Esophagus squamous epithelium (tissue), 5 donors: ENCODE measurements at places on chromosomes 6 and 20. TPM values are rescaled to one million over a fixed set of nuclear protein-coding genes. Genes with fewer than 3 reads are reported as not detected.

THBS2 gene
- total RNA-seq: 26.1 TPM

EYA4 gene
- 0.09 TPM for total RNA-seq

- DNase-seq: no peak
Measured at GRCh38 chr6:14142063-14142450, 24.5 kb downstream of the CD83 start.

GRCh38 chr20:36391456-36391855 lies 85.3 kb downstream of the DLGAP4 start:
- no peak for DNase-seq

GRCh38 chr6:90113389-90113788 lies 183.3 kb downstream of the BACH2 start:
- no peak for DNase-seq

DNA sequence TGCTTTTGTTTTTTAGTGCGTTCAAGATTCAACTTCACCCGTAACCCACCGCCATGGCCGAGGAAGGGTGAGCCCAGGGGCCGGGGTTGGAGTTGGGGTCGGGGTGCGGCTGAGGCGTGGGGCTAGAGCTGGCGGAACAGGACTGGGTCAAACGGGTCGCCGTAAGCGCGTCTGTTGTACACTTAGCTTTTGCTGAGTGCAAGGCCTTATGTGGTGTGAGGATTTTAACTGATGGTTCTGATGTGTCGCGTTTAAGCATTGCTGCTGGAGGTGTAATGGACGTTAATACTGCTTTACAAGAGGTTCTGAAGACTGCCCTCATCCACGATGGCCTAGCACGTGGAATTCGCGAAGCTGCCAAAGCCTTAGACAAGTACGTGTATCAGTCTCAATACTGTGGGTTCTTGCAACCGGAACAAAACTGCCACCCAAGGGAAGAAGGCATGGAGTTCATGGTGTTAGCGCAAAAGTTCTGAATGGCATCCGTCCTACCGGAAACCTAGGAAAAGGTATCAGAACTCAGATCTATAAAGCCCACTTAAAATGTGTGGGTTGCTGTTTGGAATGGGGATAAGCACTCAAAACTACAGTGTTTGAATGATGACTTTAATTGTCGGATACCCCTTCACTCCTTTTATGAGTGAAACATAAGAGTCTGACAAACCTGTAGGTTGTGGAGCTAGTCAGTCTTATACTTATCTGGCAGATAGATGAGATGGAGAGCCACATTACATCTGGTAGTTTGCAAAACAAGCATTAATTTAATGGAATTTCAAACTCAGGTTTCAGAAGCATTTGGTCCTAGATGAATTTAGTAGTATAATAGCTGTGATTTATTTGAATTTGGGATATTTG lies 574 bp downstream of the RPS12 start:
- DNase-seq: peak; percentile 56

- no peak for DNase-seq
Measured at GRCh38 chr6:20178327-20178726, 33.9 kb downstream of the MBOAT1 start.
